ENCODE measurements at places on chromosomes 5 and 9. TPM values are rescaled to one million over a fixed set of nuclear protein-coding genes. Genes with fewer than 3 reads are reported as not detected.
A peak's percentile ranks its signal among the peaks of the same experiment; 100 is the strongest.

GRCh38 chr9:28801144-28801799 lies 1228.0 kb upstream of the C9orf72 start:
- no peak for DNase-seq

DNA sequence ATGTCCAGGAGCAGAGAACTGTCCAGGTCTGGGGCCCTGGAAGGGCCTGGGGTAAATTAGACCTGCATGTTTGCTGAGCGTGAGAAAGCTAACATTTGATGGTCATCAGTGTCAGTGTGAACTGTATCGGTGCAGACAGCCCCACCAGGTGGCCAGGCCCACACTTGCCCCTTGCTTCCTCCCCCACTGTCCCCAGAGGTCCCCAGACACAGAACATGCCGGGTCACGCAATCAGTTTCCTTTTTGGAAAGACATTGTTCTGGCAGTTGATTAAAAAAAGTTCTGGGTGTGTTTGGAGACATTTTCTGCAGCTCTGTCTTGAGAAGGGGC lies 1.5 kb downstream of the NKD2 start:
- DNase-seq: peak; percentile 67

DNA sequence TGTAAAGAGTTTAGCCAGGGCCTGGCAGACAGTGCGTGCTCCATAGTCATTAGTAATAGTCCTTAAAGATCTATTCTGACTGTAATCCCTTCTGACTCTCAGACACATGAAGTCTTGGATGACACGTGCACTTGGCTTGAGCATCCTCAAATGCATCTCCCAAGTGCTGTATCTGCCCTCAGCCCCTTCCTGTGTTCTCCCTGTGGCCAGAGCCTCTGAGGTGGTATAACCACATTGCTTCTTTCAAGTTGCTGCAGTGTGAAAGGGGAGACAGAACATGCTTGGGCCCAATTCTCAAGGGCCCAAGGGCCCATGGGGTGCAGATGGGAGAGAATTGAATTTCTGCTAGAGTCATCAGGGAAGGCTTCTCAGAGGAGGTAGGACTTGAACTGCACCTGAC lies 30.1 kb upstream of the HAND1 start:
- no peak for DNase-seq

The CCDC180 gene
- 6.2 TPM for total RNA-seq

The SOHLH1 gene
- not detected for total RNA-seq

The GDA gene
- total RNA-seq: 3.1 TPM

Data from H7 (cell line).